Jurkat, Clone E6-1 (cell line): ENCODE measurements at places on chromosomes 1 and 21.

- no peak for DNase-seq
Measured at GRCh38 chr1:231606712-231607111, 19.9 kb upstream of the DISC1 start.

- no peak for DNase-seq
Measured at GRCh38 chr1:8357329-8358101, 39.6 kb downstream of the SLC45A1 start.

GRCh38 chr1:182658055-182658454, 26.3 kb downstream of the RGS8 start:
- DNase-seq = no peak

GRCh38 chr1:15154480-15155036, 1.0 kb downstream of the TMEM51 start:
- DNase-seq = no peak

DNA sequence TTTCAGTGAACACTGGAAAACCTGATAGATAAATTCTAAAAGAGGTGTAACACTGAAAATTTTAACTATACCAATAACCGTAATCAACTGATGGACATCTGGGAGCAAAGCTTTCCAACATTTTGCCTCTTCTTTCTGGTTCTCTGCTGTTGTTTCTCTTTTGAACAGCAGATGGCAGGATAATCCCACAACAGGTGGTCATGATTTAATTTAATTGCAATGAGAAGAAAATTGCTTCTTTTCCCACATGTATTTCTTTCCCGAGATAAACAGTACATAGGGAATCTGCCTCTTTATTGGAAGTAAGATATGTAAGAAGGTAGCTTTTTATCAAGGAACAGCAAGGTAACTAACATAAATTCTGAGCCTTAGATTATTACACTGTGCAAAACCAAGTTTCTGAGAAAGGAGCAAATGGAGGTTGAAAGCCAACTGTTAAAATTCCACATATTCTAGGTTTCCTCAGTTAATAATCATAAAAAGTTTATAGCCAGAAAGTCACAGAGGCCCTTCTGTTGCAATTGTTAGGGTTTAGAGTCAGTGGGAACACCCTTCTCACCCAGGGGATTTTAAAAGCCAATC, 72.9 kb downstream of the RPS6KA1 start:
- peak; percentile 68 for DNase-seq
